ENCODE measurements at places on chromosomes 1 and 21. TPM values are rescaled to one million over a fixed set of nuclear protein-coding genes. Genes with fewer than 3 reads are reported as not detected.

The GBP1 gene
- total RNA-seq: 66.9 TPM

The FAM177B gene
- total RNA-seq: not detected

The F5 gene
- total RNA-seq: 50.8 TPM

The DIRAS3 gene
- total RNA-seq: not detected

The RAB3B gene
- 0.17 TPM for total RNA-seq

The CACNA1E gene
- total RNA-seq: not detected

The VWA1 gene
- 0.92 TPM for total RNA-seq

The PGD gene
- 96.7 TPM for total RNA-seq

The BACE2 gene
- total RNA-seq: 0.77 TPM

The ARMH1 gene
- total RNA-seq: 134 TPM

The PTPN22 gene
- 45.7 TPM for total RNA-seq

The ESPN gene
- 0.83 TPM for total RNA-seq

The PYHIN1 gene
- total RNA-seq: 12.2 TPM

The ICOSLG gene
- total RNA-seq: 2.4 TPM

The NPPA gene
- total RNA-seq: not detected

- DNase-seq: no peak
Observed at GRCh38 chr1:56295949-56296929, 283.1 kb downstream of the PLPP3 start.

DNA sequence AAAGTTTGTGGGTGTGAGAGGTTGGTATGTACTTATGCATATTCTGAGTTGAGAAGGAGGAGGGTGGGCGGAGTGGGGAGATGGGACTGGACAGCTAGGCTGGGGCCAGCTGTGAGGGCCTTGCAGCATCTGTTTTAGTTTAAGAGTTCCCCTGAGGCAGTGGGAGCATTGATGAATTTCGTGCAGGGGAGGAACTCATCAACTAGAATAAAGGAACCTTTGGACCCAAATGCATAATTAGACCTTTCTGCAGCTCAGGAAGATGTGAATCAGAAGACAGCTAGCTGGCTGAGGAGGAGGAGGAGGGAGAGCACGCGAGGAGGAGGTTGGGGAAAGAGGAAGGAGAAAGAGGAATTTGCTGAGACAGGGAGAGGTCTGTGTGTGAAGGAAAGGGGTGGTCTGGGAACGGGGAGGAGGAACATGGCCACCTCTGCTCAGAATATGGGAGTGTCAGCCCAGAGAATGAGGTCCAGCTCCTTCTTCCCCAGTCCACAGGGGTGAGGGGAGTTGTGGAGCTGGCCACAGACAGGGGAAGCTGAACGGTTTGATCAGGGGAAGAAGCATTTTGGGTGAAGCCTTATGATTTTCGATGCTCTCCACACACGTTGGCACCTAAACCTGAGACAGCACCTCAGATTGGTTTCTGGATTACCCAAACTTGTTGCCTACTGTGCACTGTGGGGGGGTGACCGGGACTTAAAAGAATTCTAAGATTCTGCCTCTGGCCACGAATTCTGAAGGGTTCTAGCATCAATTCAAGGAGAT, 27.7 kb downstream of the MYOG start:
- DNase-seq: no peak

DNA sequence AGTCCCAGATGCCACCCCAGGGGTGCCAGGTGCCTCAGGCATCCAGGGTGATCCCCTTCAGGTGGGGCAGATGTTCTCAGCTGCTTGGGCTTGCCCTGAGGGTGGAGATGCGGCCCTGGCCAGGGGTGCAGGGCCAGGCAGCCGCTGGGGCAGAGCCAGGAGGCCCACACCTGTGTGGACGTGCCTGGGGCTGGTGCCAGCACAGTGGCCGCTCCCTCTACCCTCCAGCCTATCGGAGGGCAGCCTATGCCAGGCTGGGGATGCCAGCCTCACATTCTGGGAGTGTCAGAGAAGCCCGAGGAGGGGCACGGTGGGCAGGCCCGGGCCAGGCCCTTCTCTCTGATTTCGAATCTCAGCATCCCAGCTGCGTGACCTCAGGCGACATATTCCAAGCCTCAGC, 96.5 kb upstream of the WNT4 start:
- DNase-seq: no peak

DNA sequence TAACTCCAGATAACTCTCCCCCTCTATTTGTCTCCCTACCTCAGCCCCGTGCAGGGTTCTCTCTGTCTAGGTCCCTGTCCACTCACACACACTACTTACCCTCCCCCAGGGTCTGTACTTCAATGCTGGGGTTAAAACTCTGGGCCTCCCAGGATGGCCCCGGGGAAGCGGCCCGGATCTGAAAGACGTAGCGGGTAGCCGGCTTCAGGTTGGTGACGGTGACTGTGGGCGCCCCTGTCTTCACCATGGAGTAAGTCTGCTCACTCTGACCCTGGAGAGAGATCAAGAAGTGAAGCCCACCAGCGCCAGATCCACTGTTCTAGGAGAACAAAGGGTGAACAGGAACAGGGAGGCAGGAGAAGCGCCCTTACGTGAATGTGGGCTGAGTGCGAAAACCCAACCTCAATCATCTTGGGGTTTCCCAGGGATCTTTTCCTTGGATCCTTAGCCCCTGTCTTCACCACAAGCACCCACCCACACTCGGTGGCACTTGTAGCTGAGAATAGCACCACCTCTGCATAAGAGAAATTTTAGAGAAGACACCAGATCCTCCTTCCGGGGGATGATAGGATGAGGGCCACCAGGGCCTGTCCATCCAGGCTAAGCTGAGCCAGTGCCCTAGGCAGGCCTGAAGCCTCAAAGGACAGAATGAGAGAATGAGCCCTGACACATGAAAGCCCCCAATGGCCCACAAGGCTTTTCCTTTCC, 33.5 kb downstream of the EPHA10 start:
- no peak for DNase-seq

GRCh38 chr1:205563927-205564441, 59.5 kb downstream of the CDK18 start:
- DNase-seq: no peak

DNA sequence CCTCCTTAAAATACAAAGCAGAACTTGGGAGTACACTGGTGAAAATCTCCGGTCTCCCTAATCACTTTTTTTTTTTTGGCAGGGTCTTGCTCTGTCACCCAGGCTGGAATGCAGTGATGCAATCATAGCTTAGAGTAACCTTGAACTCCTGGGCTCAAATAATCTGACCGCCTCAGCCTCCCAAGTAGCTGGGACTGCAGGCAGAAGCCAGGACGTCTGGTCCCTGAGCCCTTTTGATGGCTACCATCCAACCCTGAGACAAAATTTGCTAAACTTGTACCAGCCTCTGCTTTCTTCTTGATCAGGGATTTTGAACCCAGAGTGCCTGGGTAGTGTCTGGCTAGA, 4.1 kb downstream of the L1TD1 start:
- DNase-seq: no peak

- no peak for DNase-seq
Observed at GRCh38 chr1:9840176-9840575, 16.4 kb upstream of the CLSTN1 start.

DNA sequence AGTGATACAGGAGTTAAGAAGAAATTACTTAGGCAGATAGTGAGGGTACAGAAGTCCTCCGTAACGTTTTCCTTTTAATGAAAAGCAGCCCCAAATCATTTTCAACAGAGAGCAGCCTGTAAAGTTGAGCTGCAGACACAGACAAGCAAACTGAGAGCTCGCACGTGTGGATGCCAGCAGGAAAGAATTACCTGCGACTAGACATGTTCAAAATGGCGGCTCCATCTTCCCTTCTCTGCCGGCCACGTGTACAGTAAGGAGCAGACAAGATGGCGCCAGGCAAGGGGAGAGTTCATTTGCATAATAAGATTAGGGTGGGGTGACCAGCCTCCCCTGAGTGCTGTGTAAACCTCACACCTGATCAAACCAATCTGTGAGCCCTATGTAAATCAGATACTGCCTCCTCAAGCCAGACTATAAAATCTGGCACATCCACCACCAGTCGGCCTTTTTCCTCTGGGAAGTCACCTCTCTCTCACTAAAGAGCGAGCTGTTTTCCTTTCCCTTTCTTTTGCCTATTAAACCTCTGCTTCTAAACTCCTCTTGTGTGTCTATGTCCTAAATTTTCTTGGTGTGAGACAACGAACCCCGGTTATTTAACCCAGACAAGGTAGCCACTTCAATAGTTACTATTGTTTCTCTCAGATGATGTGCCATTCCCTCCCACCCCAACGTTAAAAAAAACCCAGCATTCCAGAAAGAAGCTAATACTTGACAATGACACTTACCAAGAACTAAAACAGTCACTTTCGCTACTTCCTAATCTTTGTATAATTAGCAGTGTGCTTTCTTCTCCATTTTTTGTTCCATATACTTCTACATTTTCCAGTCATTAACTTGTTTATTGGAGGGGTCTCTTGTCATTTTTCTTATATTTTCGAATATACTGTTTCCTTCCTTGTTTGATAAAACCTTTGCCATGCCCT, 27.4 kb downstream of the DUSP10 start:
- no peak for DNase-seq

DNA sequence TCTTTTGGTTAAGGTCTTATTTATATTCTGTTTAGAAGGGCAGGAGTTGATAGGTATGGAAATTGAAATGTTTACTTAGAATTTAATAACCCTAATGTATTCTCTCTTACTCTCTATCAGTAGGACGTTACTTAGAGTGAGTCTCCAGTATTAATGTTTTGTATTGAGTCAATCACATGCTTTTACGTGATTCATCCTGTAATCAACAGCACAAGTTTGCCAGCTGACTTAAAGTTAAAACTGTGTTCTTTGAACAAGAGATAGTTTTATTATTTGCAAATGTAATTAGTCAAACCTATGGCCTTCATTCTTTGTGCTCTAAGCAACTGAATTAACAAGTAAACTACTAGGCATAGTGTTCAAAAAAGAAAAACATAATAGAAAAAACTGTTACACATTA, 57.3 kb downstream of the PKN2 start:
- no peak for DNase-seq

DNA sequence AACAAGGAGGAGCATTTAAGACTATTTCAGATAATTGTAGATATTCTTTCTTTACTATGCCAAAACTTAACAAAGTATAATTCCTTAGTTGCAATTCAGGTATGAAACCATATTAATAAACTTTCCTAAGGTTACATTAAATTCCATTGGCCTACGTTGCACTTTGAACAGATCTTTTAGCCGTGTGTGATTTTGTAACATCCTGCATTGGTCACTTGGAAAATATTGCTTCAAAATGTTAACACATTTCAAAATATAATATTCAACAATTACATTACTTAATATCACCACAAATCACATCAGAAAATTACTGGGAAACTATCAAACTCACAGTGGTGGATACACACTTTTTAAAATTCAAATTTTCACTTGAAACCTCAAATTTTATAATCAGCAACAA, 20.2 kb downstream of the ETS2 start:
- DNase-seq: no peak

DNA sequence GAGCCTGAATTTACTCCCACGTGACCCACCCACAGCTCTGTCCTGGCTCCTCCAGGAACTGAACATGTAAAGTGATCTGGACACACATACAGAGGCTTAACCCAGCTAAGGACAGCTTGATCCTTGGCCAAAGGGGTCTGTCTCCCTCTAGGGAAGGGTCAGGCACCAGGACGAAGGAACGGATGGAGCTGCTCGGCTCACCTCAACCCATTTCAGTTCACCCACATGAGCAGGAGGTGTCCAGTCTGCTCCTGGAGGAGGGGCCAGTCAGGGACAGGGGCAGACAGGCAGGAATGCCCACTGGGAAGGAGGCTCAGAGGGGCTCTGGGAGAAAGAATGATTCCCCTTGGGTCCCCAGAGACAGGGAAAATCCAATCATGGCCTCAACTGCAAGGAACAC, 567.2 kb downstream of the PTPRU start:
- no peak for DNase-seq

GRCh38 chr21:45930231-45930760, 51.3 kb upstream of the COL6A1 start:
- no peak for DNase-seq

DNA sequence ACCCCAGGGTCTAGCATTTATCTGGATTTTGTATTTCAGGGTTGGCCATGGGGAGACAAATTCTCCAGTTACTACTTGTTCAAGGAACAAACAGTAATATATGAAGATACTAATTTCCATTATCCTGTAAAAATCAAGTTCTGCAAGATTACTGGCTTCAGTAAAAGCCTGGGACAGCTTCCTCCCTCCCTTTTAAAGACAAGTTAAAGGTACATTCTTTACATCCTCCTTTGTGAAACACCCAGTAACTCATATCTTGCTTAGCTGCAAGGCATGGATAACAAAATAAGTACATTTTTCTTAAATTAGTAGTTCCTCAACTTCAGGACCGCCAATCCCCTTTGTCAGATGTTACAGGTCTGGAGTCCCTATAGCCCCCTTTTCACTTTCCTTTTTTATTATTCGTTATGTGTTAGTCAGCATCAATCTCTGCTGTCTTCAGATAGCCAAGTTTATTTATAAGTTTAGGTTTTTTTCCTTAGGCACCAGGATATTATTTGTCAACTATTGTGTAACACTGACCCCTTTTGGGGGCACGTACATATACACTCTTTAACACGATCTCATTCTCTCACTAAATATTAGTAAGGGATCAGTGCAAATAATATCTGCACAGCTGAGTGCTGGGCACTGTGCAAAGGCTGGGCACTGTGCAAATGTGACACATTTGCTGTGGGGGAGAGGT, 9.8 kb downstream of the ERRFI1 start:
- DNase-seq: no peak

DNA sequence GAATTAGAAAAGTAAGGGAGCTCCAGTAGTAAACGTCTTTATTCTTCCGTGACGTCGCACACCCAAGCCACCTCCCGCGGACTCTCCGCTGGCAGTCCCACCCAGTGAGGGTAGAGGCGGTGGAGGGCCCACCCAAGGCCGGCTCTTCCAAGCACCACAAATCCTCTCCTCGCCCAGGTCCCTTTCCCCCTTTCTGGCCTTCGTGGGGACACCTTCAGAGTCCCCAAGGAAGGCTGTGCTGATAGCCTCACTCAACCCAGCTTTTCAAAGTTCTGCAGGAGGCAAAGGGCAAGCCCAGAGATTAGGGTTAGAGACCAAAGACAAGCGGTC, 349 bp upstream of the GPN2 start:
- no peak for DNase-seq
